ENCODE measurements at places on chromosomes 16 and 17.

DNA sequence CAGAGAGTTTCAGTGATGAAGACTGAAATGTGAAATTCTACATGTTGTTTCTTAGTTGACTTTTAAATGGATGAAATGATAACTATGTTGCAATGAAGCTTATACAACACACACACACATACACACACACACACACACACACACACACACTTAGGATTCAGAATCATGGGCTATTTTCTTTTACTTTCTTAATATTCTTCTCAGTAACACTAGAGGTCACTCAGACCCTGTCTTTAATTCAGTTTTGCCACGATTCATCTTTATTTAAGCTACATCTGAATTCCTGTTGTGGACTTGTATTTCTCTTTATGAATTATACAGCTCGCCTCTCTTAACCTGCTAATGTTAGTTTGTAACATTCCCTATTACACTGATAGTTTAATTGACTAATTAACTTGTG, 109.6 kb upstream of the GOT2 start:
- no peak for DNase-seq

DNA sequence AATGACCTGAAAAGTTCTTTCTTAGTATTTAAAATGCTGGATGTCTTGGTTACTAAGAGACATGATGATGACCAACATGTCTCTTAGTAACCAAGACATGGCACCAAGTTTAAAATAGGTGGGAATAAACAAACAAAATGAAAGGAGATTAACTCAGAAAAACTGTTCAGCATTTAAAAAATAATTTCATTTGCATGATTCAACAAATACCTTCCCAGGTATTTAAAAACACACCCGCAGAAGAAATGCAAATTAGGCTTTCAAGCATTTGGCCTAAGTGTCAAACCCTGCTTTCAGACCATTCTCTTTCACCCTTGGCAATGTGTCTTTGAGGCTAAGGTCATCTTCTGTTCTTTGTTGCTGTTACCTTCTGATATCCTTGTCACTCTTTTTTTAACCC, 91.4 kb upstream of the CORO6 start:
- DNase-seq = no peak

- DNase-seq = no peak
Measured at GRCh38 chr16:450785-451512, 25.5 kb downstream of the RAB11FIP3 start.

GRCh38 chr17:37389160-37389559, 13.4 kb downstream of the C17orf78 start:
- no peak for DNase-seq

GRCh38 chr17:62630365-62631085, 3.1 kb downstream of the MRC2 start:
- no peak for DNase-seq

- DNase-seq = no peak
Measured at GRCh38 chr17:7839190-7839875, 5.3 kb downstream of the KDM6B start.

- DNase-seq = no peak
Measured at GRCh38 chr16:71360378-71360777, 1.9 kb downstream of the CALB2 start.

- DNase-seq = peak; percentile 75
Measured at GRCh38 chr17:57927048-57927723, 28.0 kb downstream of the CUEDC1 start.

DNA sequence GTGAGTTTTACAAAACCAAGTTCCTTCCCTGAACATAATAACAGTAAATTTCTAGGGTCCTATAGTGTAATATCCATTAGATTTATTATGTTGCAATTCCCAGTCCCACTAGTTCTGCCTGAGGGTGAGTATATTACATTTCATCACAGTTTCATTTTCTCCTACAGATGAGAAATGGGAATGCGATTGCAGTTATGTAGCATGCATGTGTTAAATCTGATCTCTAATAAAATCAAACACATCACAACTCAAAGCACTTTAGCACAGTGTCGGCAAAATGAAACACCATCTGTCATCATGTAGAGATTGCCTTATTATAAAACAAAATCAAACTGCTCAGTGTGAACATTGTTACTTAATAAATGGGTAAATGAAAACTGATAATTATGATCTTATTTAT, 180.5 kb upstream of the TOX3 start:
- DNase-seq = no peak

DNA sequence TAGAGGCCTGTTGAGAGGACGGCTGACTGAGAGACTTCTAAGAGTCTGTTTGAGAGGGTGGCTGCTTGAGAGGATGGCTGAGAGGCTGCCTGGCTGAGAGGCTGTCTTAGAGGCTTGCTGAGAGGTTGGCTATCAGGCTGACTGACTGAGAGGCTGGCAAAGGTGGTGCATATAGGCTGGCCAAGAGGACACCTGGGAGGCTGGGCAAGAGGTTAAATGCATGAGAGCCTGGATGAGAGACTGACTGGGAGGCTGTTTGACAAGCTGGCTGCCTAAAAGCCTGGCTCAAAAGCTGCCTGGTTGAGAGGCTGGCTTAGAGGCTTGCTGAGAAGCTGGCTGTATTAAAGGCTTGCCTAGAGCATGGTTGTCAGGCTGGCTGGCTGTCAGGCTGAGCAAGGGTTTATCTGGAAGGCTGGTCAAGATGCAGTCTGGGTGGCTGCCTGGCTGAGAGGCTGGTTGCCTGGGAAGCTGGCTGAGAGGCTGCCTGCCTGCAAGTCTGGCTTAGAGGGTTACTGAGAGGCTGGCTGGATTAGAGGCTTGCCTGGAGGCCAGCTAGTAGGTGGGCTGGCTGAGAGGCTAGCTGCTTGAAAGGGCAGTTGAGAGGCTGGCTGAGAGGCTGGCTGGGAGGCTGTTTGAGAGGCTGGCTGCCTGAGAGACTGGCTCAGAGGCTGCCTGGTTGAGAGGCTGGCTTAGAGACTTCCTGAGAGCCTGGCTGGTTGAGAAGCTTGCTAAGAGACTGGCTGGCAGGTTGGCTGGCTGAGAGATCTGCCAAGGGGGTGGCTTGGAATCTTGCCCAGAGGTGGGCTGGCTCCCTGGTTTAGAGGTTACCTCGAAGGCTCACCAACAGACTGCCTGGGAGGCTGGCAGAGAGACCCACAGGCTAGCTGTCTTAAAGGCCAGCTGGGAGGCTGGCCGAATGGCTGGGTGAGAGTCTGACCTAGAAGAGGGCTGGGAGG, 38.3 kb upstream of the ACSM2B start:
- no peak for DNase-seq

- DNase-seq = no peak
Measured at GRCh38 chr17:15981208-15981607, 18.3 kb downstream of the ZSWIM7 start.

GRCh38 chr17:60127068-60128064, 22.4 kb upstream of the CA4 start:
- DNase-seq = no peak

GRCh38 chr17:56897646-56898424, 16.0 kb downstream of the TRIM25 start:
- no peak for DNase-seq

GRCh38 chr17:59069856-59070255, 36.8 kb downstream of the TRIM37 start:
- DNase-seq = no peak

GRCh38 chr17:50830352-50830751, 5.0 kb upstream of the WFIKKN2 start:
- DNase-seq = peak; percentile 67

DNA sequence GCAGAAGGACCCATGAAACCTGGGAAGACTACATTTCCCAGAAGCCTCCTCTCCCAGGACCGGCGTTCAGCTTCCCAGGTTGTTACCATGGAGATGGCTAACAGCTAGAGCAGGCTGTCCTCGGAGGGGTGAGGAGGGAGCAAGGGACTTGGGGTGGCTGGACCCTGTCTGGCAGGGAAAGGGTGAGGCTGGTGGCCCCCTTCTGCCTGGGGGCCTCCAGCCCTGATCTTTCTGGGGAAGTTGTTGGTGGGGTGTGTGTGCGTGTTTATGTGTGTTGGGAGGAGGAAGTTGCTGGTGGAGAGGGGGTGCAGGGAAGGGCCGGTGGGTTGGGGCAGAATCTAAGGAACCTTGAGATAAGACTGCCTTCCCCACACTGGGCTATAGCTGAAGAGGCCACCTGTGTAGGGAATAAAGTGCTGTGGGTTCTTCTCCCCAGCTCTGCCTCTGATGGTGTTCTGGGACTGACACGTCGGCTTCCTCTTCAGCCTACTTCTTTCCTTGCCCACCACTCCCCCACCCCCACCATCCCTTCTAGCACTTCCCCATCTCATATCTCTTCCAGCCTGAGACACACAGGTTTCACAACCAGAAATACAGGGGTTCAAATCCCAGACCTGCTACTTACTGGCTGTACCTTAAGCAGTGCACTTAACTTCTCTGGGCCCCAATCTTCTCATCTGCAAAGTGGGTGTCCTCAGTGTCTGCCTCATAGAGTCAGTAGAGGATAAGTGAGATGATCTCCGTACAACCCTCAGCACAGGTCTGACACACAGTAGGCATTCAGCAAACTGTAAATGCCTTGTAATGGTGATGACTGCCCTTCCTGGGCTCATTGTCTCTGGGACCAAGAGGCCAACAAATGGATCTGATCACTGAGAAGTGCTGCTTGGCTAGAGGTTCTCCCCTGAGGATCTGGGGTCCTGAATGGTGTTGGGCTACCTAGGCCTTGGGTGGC, at the start of gene DRC7:
Gene DRC7 (plus strand): TSS at position 82 of the 955 bp plus-strand sequence. CDS start 3,144 bp downstream, outside the sequence.
- DNase-seq = no peak

DNA sequence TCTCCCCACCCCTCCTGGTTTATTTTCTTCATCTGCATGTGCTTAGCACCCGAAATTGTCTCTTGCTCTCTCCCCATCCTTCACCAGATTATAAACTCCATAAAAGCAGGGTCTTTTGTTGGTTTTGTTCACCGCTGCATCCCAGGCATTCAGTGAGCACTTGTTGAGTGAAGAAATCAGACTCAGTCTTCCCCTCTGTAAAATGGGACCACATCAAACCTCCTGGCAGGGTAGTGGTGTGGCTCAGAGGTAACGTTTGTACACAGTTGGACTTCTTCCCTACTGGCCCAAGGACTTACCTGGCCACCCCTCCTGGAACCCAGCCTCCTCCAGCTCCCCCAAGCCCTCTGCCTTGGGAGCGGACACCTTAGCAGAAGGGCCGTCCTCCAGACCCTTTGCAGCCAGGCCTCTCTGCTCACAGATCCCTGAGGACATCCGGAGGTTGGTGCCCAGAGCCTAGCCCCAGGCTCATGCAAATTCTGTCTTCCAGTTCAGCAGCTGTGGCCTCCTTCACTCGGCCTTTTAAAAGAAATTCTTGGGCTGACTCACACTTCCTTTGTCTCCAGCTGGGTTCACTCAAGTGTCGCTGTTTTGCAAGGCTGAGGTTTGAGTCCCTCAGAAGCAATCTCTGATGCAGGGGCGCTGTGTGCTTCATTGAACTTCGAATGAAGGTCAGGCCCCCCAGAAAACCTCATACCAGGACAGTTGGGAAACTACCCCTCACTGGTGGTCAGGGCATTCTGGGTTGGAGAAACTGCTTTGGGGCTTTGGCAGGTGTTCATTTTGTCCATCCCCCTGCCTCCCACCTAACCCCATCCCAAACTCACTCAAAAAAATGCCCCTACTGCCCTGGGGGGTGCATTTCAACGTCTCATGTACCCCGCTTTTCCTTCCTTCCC, 16.8 kb upstream of the RMI2 start:
- DNase-seq = no peak

GRCh38 chr16:10765772-10766171, 22.1 kb downstream of the NUBP1 start:
- no peak for DNase-seq

DNA sequence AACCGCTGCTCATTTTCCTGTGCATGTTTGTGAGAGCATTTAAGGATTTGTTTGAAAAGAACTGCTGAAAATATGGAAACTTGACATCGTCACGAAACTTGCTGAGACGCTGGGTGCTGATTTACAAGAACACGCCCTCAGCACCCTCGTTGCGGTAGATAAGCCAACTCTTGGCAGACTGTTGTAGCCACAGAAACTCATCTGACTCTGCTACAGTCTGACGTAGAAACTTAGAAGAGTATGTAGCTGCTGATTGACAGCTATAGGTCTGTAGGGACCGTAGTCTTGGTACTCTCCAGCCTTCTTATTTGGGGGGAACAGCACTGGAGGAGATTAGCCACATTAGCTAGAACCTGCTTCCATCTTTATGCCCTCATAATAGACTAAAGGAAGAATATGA, 36.1 kb upstream of the MYH2 start:
- DNase-seq = no peak

- DNase-seq = no peak
Measured at GRCh38 chr17:38556239-38556638, 49.5 kb downstream of the SRCIN1 start.

GRCh38 chr17:53543472-53543871, 279.3 kb upstream of the KIF2B start:
- no peak for DNase-seq

DNA sequence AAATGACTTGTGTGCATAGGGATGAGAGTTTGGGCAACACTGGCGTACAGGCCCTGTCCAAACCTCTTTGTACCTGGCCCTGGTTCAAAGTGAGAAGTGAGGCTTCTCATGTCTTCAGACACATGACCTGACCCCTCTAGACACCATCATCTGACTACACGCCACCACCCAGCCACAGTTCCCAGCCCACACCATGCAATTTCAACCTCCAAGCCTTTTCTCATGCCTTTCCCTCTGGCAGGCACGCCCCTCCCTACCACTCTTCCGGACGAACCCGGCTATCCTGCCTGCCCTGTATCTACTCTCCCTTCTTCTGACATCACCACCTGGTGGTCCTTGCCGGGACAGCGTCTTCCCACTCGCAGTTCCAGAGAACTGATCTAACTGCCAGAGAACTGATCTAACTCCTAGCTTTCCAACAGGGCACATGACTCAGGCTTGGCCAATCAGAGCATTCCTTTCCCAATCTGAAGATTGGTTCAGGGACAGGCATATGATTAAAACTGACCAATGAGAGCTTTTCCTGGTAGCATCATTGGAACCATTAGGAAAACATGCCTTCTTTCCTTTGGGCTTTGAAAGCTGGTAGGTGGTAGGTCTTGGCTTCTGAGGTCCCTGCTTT, 27.1 kb upstream of the IL21R start:
- DNase-seq = peak; percentile 75

DNA sequence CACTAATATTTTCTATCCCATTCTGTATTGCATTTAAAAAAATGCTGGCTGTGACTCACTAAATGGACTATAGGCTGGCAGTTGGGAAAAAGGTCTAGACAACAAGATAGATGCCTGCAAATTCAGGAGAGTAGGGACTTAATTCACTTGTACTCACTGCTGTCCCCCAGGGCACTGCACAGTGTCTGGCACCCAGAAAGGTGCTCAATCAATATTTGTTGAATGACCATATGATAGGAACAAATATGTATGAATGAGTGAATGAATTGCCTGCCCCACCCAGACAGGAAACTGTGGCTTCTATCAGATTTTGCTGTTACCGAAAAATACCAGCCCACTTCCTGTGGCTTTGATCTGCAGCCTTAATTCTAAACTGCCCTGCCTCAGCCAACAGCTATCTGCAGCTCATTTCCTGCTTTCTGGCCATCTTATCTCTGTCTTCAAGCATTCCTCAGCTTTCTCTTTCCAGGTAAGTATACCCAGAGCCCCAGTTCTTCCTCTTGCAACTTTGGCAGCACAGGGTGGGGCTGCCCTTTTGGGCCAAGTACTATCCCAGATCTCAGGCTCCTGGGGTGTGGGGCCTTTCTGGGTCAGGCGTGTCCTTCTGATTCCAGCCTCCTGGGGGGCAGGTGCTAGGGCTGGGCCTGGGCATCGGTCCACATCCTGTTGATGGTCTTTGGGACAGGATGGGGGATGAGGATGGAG, 15.3 kb upstream of the TNS4 start:
- no peak for DNase-seq

- no peak for DNase-seq
Measured at GRCh38 chr17:37695726-37696125, 49.1 kb downstream of the HNF1B start.

Data from right forelimb (tissue), 1 donor.